ENCODE measurements at places on chromosomes 2 and 18.

DNA sequence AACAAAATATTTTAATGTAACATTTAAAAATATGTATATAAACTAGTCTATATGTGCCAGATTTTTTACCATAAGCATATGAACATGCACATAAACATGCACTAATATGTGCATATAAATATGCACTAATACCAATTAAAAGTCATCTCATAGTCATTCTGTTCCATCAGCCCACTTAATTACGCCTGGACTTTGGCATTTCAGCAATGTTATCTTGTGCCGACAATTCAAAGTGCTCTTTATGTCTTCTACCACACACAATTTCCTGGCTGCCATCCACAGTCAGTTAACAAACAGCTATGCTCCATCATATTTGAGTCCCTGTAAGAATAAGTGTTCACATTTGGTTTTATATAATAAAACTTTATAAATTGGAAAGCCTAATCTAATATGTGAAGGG lies 92.6 kb upstream of the TSPYL6 start:
- no peak for DNase-seq

DNA sequence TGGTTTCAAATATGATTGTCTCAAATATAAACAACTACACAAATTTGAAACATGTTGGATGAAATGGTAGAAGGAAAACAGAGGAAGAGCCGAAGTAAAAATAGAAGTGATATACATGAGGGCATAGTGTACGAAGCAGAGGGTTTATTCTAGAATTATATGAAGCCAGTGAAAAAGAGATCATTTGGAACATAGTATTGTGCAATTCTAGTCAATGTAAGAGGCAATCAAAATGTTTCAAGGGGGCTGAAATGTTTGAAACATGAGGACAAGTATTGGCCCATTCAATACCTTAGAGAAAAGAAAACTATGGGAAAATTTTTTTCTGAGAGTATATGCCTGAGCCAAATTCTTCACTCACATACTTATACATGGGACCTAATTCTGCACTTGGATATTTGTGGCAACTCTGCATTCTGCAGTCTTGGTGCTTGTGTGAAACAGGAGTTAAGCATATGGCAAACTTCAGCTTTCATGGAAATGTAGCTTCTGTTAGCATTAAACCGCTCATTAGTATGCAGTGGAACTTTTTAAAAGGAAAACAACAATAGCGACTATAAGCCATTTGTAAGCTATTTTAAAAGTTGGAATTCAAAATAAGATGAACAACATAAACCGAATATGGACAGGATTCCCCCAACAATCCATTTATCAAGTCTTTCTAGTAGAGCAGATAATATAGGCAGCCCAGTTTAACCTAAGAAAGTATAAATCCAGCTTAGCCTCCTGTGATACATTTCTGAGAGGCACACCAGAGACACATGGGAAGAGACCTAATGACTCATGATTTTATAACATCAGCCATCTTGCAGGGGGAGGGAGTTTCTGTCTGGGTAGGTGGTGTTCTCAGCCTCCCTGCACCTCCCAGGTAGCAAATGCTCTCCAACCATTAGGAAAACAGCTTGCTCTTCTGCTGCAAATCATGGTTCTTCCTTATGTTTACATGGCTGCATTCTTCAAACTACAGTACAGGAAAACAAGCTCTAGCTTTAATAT lies 197.8 kb downstream of the PAX3 start:
- no peak for DNase-seq

GRCh38 chr2:105521176-105521575 lies 122.3 kb upstream of the FHL2 start:
- DNase-seq, result no peak

- no peak for DNase-seq
Observed at GRCh38 chr2:40405465-40405864, 46.4 kb downstream of the SLC8A1 start.

- no peak for DNase-seq
Observed at GRCh38 chr2:168583710-168584521, 127.8 kb downstream of the CERS6 start.

GRCh38 chr2:99158599-99158998 lies 3.8 kb downstream of the LIPT1 start:
- DNase-seq, result no peak

All from T-cell (primary cell).